Testis (tissue), 5 donors: ENCODE measurements at places on chromosomes 1 and 21. TPM values are rescaled to one million over a fixed set of nuclear protein-coding genes. Genes with fewer than 3 reads are reported as not detected.

- H3K4me1 ChIP-seq: no peaks in the 10 kb centered on the region
- no peaks in the 10 kb centered on the region for H3K27me3 ChIP-seq
- no peak for DNase-seq
- no peaks in the 10 kb centered on the region for H3K36me3 ChIP-seq
- no peak overlapping the region for H3K27ac ChIP-seq
Observed at GRCh38 chr1:85756864-85757263, 48.6 kb upstream of the ZNHIT6 start.

KRTAP11-1 gene
- total RNA-seq: 2.8 TPM

SELE gene
- 1.7 TPM for total RNA-seq

- H3K27me3 ChIP-seq: no peaks in the 10 kb centered on the region
- H3K4me1 ChIP-seq: no peaks in the 10 kb centered on the region
- no peak overlapping the region for H3K4me3 ChIP-seq
Observed at GRCh38 chr1:17213782-17214148, 8.8 kb downstream of the PADI1 start.

DNA sequence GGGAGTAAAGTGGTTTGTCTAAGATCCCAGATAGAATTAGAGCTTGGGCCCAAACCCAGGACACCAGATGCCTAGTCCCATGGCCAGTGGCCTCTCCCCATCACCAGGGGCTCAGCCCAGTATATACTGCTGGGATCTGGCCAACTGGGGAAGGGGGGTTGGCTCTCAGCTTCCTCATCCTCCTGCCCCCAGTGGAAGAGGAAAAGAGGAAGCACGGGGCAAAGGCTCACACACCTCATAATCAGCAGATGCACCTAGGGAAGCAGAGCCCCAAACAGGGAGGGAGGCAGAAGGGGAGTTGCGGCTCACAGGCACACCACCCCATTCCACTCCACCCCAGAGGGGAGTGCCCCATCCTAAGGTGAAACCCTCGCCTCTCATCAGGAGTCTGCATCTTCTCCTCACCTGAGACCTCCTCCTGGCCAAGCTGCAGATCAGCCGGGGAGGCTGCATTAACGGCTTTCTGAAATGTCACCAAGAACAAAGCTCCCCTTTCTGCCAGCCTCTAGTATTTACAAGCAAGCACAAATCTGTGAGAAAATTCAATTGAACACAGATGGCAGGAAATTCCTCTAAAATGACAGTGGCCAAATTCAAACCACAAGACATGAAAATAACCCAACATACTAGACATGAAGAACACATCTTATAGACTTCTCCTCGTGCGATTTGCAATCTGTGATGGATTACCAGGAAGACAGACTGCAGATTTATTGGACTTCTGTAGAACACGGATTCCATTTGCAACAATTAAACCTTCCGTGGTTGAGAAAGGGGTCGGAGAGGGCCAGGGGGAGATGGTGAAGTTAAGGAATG, 82.8 kb downstream of the GLIS1 start:
- no peaks in the 10 kb centered on the region for H3K36me3 ChIP-seq
- no peak overlapping the region for H3K27ac ChIP-seq
- no peak for DNase-seq
- H3K27me3 ChIP-seq: no peaks in the 10 kb centered on the region

GRCh38 chr1:145871994-145872924, 13.4 kb upstream of the PIAS3 start:
- H3K27ac ChIP-seq: peak overlapping the region; percentile 60
- no peaks in the 10 kb centered on the region for H3K27me3 ChIP-seq
- peak overlapping the region; percentile 43 for H3K4me3 ChIP-seq
- DNase-seq: peak; percentile 58
- peaks cover 18% of the 10 kb centered on the region for H3K4me1 ChIP-seq

CHRM3 gene
- total RNA-seq: 6.5 TPM

- no peak overlapping the region for H3K27ac ChIP-seq
- H3K36me3 ChIP-seq: no peaks in the 10 kb centered on the region
- no peaks in the 10 kb centered on the region for H3K27me3 ChIP-seq
- H3K4me3 ChIP-seq: no peak overlapping the region
Observed at GRCh38 chr1:10389271-10389973, 9.4 kb upstream of the PGD start.

NTNG1 gene
- total RNA-seq: 1.8 TPM

HSD11B1 gene
- total RNA-seq: 17.6 TPM

CACNA1S gene
- total RNA-seq: 0.12 TPM

- no peak overlapping the region for H3K27ac ChIP-seq
- no peaks in the 10 kb centered on the region for H3K36me3 ChIP-seq
- no peak overlapping the region for H3K4me3 ChIP-seq
Observed at GRCh38 chr1:187933562-187934419, 1105.0 kb downstream of the PLA2G4A start.

DNA sequence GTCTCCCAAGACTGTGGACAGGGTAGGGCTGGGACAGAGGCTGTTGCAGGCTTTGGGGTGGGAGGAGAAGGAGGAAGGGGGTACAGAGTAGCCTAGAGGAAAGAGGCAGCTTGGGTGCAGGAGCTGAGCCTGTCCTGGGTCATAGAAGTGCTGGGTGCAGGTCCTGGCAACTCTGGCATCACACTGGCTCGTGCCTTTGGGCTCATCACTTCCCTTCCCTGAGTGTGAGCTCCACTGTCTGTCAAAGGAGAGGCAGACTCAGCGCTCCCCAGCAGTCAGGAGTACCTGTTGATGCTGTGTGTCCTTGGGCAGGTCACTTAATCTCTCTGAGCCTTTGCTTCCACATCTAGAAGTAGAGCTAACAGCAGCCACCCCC, 157.1 kb downstream of the PTPRU start:
- no peak overlapping the region for H3K4me3 ChIP-seq
- no peak overlapping the region for H3K27ac ChIP-seq
- H3K36me3 ChIP-seq: no peaks in the 10 kb centered on the region
- DNase-seq: peak; percentile 5
- no peaks in the 10 kb centered on the region for H3K27me3 ChIP-seq

GRCh38 chr1:246338098-246338497, 169.0 kb downstream of the SMYD3 start:
- H3K36me3 ChIP-seq: no peaks in the 10 kb centered on the region
- H3K4me1 ChIP-seq: no peaks in the 10 kb centered on the region
- H3K4me3 ChIP-seq: no peak overlapping the region
- no peak for DNase-seq
- no peak overlapping the region for H3K27ac ChIP-seq

GRCh38 chr1:104121271-104121670, 371.6 kb downstream of the AMY1C start:
- no peak overlapping the region for H3K4me3 ChIP-seq
- no peak for DNase-seq
- no peaks in the 10 kb centered on the region for H3K36me3 ChIP-seq
- H3K27ac ChIP-seq: no peak overlapping the region
- no peaks in the 10 kb centered on the region for H3K4me1 ChIP-seq

DNA sequence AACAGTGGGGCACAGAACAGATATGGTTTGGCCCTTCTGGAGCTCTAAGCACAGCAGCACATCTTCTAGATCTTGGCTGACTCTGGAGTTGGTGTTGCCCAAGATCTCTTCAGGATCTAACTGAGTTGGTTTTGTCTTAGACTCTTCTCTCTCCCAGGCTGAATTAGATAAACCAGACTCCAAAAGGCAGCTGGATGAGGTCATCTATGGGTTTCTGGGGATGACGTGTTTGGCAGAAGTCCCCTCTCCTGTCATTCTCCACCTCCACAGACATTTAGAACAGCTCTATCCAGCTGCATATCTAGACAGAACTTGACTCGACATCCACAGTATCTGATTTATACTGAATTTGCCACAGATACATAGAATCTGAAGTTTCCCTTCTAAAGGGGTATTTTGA, 75.3 kb downstream of the ST6GALNAC5 start:
- H3K36me3 ChIP-seq: no peaks in the 10 kb centered on the region
- no peaks in the 10 kb centered on the region for H3K27me3 ChIP-seq
- no peaks in the 10 kb centered on the region for H3K4me1 ChIP-seq
- H3K27ac ChIP-seq: no peak overlapping the region
- no peak for DNase-seq

- no peak overlapping the region for H3K27ac ChIP-seq
- no peaks in the 10 kb centered on the region for H3K36me3 ChIP-seq
- H3K27me3 ChIP-seq: no peaks in the 10 kb centered on the region
- H3K4me3 ChIP-seq: no peak overlapping the region
- no peak for DNase-seq
Observed at GRCh38 chr1:101914473-101915242, 82.1 kb downstream of the OLFM3 start.

ATP1A2 gene
- total RNA-seq: 14.2 TPM

GRCh38 chr1:15500184-15501178, 23.5 kb downstream of the CASP9 start:
- no peaks in the 10 kb centered on the region for H3K27me3 ChIP-seq
- no peak overlapping the region for H3K27ac ChIP-seq
- H3K36me3 ChIP-seq: no peaks in the 10 kb centered on the region
- H3K4me1 ChIP-seq: no peaks in the 10 kb centered on the region

GRCh38 chr1:13593511-13594131, 10.0 kb downstream of the PDPN start:
- H3K36me3 ChIP-seq: no peaks in the 10 kb centered on the region
- H3K27ac ChIP-seq: peak overlapping the region; percentile 44
- no peaks in the 10 kb centered on the region for H3K27me3 ChIP-seq
- DNase-seq: peak; percentile 44
- H3K4me3 ChIP-seq: no peak overlapping the region
- peaks cover 7% of the 10 kb centered on the region for H3K4me1 ChIP-seq

DNA sequence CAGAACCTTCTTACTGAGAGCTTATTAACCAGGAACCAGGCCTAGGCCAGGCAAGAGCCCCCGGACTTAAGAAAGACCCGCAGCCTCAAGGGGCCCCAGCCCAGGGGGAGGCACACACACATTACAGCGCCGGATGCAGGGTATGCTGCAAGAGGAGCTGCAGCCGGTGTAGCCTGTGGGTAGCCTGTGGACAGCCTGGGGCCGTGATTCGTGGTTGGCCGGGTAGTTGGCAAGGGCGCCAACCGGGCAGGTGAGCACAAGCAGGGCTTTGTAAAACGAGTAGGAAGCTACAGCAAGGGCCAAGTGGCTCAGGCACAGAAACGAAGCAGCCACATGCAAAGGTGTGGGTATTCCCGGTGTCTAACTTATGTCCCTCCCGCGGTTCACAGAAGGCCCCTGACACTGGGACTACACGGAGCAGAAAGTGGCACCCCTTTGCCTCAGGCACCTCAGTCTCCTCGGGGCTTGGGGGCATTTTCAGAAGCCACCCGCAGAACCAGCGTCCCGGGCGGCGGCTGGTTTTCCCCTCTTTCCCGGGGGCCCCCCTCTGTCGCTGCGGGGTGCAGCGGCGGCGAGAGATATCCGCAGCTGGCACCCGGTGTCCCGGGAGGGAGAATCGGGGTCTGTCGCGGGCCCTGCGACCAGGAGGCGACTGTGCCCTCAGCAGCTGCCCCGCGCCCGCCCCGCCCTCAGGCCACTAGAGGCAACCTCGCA, 40.8 kb downstream of the KIAA1614 start:
- H3K27me3 ChIP-seq: no peaks in the 10 kb centered on the region
- peak overlapping the region; percentile 68 for H3K4me3 ChIP-seq
- H3K36me3 ChIP-seq: no peaks in the 10 kb centered on the region
- peaks cover 6% of the 10 kb centered on the region for H3K4me1 ChIP-seq
- H3K27ac ChIP-seq: peak overlapping the region; percentile 61

DNA sequence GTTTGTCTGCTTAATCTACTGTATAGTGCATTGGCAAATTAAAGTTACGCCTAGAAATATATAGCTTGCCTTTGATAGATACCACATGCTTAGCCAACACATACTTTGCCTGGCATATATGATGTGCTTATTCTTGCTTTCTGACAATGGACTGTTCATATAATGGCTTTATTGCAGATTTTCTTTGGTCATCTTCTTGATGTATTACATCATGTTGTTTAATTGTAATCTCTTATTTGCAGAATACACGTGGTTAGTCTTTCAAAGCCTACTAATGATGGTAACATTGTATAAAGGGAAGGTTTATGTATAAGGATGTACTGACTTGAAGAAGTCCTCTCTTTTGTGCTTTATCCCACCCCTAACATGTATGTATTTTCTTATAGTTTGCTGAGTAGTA, 201.5 kb downstream of the PDE4B start:
- no peak overlapping the region for H3K4me3 ChIP-seq
- DNase-seq: no peak
- H3K27me3 ChIP-seq: no peaks in the 10 kb centered on the region
- H3K27ac ChIP-seq: no peak overlapping the region
- H3K36me3 ChIP-seq: no peaks in the 10 kb centered on the region

MYBPH gene
- 0.25 TPM for total RNA-seq

GRCh38 chr21:33286076-33286475, 19.9 kb downstream of the IL10RB start:
- no peak overlapping the region for H3K4me3 ChIP-seq
- no peaks in the 10 kb centered on the region for H3K27me3 ChIP-seq
- H3K4me1 ChIP-seq: peaks cover 44% of the 10 kb centered on the region
- peak overlapping the region; percentile 77 for H3K27ac ChIP-seq
- no peaks in the 10 kb centered on the region for H3K36me3 ChIP-seq

DNA sequence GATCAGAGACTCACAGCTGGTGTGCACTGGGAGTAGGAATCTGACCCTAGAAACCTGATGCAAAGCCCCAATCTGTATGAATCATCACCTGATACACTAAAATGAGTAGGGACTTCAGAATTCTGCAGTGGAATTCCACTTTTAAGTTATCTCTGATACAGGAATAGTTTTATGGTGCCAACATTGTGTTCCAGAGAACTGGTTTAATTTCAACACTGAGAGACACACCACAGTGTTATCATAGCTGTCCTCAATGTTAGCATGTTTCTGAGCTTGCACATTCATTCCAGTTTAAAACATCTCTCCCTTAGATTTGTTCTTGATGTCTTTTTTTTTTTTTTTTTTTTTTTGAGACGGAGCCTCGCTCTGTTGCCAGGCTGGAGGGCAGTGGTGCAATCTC, 7.1 kb downstream of the UTS2 start:
- H3K27ac ChIP-seq: no peak overlapping the region
- H3K36me3 ChIP-seq: no peaks in the 10 kb centered on the region
- no peak for DNase-seq
- H3K4me3 ChIP-seq: no peak overlapping the region

DNA sequence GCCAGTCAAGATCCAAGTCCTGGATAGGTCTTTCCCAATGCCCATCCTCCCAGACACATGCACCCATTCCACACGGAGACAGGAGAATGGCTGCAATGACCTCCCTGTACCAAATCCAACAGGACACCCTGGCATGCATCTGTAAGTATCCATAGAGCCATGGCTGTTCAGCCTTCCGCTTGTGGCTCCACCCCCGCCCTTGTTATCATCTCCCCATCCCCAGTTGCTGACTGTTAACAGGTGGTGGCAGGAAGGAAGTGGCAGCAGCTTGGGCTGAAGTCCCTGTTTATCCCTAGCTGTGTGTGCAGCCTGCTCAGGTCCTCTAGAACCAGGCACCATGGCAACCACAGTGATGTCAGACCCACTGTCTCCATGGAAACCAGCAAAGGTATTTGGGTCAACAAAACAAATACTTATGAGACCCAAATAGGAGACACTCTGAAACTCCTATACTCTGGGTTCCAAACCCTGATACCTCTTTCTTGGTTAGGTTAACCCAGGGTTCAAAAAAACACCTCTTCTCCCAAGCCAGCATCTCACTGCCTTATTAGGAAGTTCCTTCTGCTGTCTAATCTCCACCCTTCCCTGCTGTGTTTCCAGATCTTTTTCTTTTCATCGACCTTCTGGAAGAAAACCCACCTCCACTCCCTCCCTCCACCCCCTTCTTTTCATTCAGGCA, 721 bp downstream of the PBXIP1 start:
- DNase-seq: peak; percentile 70
- H3K4me1 ChIP-seq: peaks cover 46% of the 10 kb centered on the region
- no peaks in the 10 kb centered on the region for H3K27me3 ChIP-seq
- no peaks in the 10 kb centered on the region for H3K36me3 ChIP-seq

COL8A2 gene
- total RNA-seq: 2.0 TPM
